CD8-positive, alpha-beta memory T cell (primary cell): ENCODE measurements at places on chromosomes 4 and X. TPM values are rescaled to one million over a fixed set of nuclear protein-coding genes. Genes with fewer than 3 reads are reported as not detected.

TMPRSS11A gene
- total RNA-seq, result not detected

- no peaks in the 10 kb centered on the region for H3K4me1 ChIP-seq
- DNase-seq, result no peak
Measured at GRCh38 chrX:115363372-115363771, 73.9 kb downstream of the LUZP4 start.

DNA sequence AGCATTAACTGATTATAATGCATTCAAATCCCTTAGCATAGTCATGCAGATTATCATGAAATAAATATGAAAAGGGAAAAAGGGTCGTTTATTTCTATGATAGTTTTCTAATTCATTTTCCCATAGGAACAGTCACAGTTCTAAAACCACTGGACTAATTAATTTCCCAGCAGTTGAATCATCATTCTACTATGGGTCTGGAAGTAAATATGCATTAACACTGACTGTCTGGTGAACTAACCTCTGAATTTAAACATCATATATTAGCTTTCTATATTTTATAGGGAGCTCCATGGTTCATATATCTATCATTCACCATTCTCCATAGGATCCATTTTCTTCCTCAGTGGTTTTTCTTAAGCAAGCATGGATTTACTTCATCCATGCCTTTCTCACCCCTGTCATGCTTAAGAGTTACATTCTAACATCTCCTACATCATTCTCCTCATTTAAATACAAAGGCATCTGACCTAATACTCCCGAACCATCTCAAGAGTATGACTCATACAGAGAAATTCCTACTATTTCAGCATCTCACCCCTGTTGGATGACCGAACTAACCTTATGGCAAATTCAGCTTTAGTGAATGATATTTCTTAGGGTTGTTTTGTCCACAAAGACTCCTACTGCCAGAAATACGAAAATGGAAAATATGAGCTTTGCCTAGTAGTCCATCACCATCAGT is 198.7 kb upstream of the ADAMTS3 start:
- no peaks in the 10 kb centered on the region for H3K27me3 ChIP-seq
- H3K27ac ChIP-seq, result no peak overlapping the region
- H3K4me3 ChIP-seq, result no peak overlapping the region
- no peak for DNase-seq
- no peaks in the 10 kb centered on the region for H3K36me3 ChIP-seq

GRCh38 chr4:148161601-148162000 is 280.6 kb downstream of the NR3C2 start:
- no peaks in the 10 kb centered on the region for H3K4me1 ChIP-seq
- DNase-seq, result no peak
- H3K27me3 ChIP-seq, result no peaks in the 10 kb centered on the region
- H3K36me3 ChIP-seq, result no peaks in the 10 kb centered on the region
- H3K27ac ChIP-seq, result no peak overlapping the region
- no peak overlapping the region for H3K4me3 ChIP-seq

DNA sequence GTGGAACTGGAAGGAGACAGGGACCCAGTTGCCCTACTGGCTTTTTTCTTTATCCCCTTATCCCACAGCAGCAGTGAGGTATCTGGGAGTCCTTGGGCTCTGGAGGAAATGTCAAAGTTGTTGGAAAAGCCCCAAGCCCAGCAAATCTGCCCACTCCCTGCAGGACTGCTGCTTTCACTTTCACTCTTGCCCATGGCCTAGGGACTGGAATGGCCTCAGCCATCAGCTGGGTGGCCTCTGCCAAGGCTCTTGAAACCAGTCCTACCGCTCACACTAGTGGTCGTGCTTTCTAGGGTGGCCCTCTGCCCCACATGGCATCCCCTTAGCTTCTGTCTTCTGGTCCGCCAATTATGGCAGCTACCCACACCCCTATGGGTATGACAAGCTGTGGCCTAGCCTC is 9.7 kb upstream of the RHOXF1 start:
- H3K27me3 ChIP-seq, result no peaks in the 10 kb centered on the region
- no peak overlapping the region for H3K27ac ChIP-seq
- no peaks in the 10 kb centered on the region for H3K4me1 ChIP-seq
- H3K36me3 ChIP-seq, result no peaks in the 10 kb centered on the region

GRCh38 chrX:110851780-110852179 is 56.2 kb upstream of the CHRDL1 start:
- DNase-seq, result no peak
- no peak overlapping the region for H3K4me3 ChIP-seq
- H3K27ac ChIP-seq, result no peak overlapping the region
- H3K4me1 ChIP-seq, result no peaks in the 10 kb centered on the region
